Cortex of kidney (tissue), 1 donor: ENCODE measurements at places on chromosomes 7 and 10.

DNA sequence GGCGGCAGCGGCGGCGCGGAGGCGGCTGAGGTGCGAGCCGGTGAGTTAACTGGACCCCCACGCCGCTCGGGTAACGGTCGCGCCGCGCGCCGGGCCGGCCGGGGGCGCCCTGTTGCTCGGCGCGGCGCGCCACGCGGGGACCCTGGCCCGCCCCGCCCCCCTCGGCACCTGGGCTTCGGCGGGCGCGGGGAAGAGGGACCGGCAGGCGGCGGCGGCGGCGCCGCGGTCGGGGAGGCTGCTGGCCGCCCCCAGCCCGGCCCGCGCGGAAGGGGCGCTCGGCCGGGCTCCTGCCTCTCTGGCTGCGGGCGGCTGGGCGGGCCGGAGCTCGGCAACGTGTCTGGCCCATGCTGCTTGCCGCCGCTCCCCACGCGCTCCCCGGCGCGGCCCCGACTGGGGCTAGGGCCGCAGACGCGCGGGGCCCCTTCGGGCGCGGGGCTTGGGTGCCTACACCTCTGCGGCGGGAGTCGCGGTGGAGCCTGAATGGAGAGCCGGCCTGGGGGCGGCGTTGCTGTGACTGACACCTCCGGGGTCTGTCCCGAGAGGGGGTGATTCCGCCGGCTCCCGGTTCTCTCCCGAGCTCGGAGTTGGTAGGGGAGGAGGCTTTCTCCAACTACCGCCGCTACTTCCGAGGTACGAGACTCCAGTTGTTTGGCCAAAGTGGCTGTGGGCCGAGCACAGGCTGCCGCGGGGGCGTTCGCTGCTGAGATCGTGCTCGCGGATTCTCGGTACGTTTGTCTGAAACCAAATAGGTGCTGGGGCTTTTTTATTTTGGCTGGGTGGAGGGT, 494 bp downstream of the PALS2 start:
- no peak for DNase-seq

DNA sequence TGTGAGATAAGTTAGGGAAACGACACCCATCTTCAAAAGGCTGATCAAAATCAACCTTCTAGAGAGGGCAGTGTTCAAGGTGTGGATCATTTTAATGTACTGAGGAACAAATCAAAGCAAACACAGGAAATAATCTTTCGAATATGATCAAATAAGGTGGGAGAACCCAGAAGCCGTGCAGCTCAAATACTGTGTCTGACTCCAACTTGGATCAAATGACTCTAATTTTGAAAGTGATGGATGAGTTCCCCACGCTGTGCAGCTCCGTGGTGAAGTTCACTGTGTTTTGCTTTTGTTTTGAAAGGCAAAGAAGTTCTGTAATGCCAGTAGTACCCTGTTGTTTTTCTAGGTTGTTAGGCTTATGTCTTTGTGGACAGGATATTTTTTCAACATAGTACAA, 250.9 kb downstream of the SFMBT2 start:
- no peak for DNase-seq

- no peak for DNase-seq
These were observed 43.6 kb upstream of the R3HCC1L start for GRCh38 chr10:98090822-98091221.

GRCh38 chr10:122140461-122140902, 130.6 kb upstream of the BTBD16 start:
- no peak for DNase-seq

DNA sequence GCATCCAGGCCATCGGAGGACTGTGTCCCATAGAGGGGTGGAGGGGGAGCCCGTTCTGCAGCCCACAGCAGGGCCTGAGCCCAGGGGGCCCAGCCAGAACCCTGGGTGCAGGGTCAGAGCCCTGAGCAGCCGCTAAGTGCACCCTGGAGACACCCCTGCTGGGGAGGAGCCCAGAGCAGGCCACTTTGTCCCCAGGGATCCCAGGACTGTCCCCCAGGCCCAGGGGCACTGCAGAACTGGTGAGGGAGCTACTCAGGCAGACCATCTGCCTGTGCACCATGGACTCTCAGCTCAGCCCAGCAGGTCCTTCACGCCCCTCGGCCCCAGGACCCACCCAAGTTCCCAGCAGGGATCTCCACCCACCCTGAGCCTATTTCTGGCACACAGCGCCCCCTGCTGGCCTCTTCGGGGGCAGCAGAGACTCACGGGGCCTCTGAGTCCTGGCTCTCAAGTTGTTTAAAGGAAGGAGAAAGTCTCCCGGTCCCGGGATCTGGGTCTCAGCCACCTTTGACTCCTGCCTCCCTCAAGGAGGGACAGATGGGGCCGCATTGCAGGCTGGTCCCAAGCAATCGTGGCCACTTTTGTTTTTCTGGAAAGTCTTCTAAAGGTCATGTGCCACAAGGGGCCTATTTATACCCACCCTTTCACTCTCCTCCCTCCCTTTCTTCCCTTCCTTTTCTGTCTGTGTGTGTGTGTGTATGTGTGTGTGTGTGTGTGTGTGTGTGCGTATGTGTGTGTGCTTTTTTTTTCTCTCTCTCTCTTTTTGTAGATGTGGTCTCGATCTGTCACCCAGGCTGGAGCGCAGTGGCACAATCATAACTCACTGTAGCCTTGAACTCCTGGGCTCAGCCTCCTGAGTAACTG, 90.3 kb downstream of the MYL10 start:
- no peak for DNase-seq

- DNase-seq: no peak
These were observed 330.9 kb upstream of the COBL start for GRCh38 chr7:51647486-51647885.

- no peak for DNase-seq
These were observed 148.9 kb downstream of the AUTS2 start for GRCh38 chr7:69747144-69747543.

DNA sequence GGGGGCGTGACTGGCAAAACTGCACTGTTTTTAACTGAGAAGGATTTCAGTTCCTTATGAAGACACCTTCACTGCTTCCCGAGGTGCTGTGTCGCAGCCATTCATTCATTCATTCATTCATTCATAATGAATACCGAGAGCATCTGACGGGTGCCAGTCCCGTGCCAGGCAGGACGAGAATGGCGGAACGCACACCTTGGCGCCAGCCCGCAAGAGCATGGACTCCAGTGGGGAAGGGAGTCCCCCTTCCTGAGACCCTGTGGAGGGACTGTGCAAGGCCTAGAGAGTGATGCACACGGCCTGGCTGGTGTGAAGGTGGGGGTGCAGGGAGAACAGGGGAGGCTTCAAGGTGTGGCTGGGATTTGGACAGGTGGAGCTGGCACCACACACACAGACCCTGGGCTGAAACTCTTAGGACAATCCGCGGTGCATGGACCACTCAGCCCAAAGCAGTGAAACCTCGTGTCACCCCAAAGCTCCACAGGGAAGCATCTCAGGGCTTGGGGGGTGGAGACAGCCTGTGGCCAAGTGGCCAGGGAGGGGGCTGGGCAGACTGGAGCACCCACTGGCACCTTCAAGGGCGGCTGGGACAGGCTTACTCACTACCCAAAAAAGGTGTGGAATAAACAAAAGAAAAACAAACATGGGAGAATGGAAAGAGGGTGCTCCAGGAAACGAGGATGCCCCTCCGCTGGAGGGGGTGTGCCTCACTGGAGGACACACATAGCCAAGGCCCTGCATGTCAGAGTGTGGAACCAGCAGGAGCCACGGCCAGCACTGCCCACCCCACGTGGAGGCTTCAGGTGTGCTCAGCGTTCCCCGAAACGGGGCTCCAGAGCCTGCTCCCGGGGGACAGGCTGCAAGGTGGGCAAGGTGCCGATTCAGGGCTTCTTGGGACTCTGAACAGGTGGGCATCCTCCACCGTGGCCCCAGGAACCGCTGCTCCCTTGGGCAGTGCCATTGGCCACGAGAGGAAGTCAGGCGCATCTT, 37.7 kb downstream of the EBF3 start:
- DNase-seq: no peak

- no peak for DNase-seq
These were observed 21.9 kb downstream of the ADCY1 start for GRCh38 chr7:45595809-45596664.

GRCh38 chr10:29932991-29933390, 126.4 kb downstream of the JCAD start:
- DNase-seq: no peak

GRCh38 chr7:30992414-30992813, 28.7 kb downstream of the GHRHR start:
- no peak for DNase-seq

DNA sequence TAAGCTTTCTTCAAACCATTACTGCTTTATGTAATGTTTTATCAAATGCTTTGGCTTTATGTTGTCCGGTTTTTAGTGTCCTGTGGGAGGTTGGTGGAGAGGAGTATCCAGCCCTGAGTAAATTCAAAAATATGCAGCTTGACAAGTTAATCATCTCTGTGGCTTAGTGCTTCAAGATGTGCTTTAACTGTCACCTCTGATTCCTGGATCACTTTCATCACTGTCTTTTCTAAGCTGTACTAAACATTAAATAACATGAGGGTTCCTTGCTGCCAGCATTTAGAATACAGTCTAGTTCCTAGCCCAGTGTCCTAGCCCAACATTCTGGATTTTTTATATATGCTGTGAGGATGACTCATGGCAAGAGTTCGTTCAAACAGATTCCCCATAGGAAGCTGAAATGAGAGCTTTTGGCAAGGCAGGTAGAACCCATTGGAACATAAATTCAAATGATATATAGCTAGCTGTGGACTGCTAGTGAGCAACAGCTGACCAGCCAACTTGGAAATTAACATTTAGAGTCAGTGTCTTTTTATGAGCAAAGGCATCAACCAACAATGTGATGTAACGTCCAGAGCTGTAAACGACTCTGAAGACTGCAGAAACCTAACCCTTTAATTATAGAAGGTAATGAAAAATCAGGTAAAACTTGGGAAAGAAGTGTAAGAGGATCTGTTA, 80.6 kb upstream of the OIT3 start:
- DNase-seq: no peak

- no peak for DNase-seq
These were observed 5.4 kb downstream of the PPP1R17 start for GRCh38 chr7:31692451-31692850.

DNA sequence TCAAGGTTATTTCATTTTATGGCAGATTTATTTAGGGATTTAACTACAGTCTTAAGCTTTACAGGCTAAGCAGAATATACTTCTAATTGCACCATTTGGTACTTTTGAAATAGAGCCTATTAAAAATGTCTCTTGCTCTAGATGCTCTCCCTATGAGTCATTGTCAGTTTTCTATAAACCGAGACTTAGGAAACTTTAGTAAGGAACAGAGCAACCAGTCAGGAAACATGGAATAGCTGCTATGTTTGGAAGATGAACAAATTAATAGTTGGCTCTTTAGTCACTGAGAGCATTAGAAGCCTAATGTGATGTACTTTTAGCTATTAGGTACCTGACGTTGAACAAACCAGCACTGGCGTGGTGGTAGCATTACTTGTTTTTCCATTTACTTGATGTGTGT, 35.3 kb downstream of the INPP5F start:
- no peak for DNase-seq

- DNase-seq: no peak
These were observed 9.7 kb upstream of the ADCY1 start for GRCh38 chr7:45564485-45564884.

- no peak for DNase-seq
These were observed 106.0 kb upstream of the PRR15 start for GRCh38 chr7:29457565-29458011.

DNA sequence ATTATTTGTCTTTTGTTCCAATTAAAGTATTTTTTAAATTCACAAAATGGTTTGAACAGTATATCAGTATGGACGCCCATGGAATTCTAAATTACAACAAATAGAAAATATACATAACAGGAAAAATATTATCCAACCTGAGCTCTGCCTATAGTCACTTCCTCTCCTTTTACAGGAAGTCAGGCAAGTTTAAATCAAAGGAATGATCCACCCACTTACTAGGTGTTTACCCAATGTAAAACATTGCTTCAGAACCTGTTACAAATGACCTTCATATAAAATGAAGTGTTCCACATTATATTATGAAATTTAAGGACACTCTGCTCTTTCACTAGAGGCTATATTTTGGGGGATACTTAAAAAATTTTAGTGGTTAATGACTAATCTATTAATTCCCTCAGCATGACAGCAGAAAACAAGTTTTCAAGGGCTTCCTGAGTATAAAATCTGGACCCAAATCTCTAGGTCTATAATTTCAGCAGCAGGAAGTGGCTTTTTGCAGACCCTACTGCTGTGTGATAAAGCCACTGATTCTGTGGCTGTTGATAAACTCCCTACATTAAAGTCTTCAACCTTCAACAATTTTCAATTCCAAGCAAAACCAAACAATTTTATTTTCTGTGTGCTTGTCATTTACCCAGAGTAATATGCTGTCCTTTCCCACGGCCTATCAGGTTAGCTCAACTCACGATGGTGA, 722.6 kb downstream of the GATA3 start:
- DNase-seq: no peak

GRCh38 chr10:98377001-98377400, 38.0 kb downstream of the PYROXD2 start:
- DNase-seq: no peak

DNA sequence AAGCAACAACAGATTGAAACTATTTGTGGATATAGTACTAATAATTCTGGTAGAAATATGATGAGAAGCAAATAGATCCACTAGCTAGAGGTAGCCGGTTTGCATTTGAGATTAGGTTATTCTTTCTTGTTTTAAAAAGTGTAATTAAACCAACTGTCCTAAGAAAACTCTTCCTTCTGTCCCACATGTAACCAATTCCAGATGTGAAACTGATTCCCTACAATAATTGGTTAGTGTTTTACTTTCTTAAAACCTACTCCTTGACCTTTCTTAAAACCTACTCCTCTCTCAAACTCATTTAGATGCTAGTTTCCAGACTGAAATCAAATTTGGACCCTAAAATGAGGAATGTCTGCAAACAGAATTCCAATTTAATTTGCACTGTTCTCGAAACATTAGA, 521.5 kb downstream of the SUGCT start:
- no peak for DNase-seq

DNA sequence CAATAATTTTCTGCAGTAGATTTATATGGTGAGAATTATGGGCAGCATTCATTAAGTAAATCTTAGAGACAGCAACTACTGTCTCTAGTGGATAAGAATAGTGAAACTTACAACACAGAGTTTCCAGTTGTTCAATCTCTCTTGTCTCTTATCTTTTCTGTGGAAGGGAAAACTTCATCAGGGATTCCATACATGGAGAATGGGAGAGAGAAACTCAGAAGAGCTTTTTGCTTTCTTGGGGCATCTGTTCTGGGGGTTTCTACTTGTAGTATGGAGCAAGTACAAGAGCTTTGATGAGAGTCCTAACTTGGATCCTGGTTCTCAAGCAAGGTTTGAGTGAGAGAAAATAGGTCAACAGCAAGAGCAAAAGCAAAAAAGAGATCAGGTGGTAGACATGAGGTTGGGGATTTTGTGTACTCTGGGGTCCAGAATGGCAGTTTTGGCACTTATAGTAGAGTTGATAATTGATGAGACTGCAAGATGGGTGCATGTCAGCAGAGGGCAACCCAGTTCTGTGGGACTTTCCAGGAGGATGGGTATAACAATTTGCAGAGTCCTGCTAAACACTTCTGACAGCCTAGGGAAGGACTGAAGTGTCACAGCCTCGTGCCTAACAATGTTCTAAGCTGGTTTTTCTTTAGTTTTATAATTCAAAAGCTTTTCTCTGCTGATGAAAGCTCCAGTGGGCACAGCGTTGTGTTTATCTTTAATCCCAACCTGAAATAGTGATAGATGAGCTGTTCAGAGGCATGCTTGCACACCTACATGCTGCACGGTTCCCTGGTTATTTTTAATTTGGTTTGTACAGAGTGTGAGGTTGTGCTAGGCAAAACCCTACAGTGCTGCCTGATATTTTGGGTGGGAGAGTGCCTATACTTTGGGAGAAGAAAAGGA, 32.0 kb upstream of the STRIP2 start:
- no peak for DNase-seq
